Retina (tissue), 1 donor: ENCODE measurements at places on chromosomes 13 and 19.
A peak's percentile ranks its signal among the peaks of the same experiment; 100 is the strongest.

DNA sequence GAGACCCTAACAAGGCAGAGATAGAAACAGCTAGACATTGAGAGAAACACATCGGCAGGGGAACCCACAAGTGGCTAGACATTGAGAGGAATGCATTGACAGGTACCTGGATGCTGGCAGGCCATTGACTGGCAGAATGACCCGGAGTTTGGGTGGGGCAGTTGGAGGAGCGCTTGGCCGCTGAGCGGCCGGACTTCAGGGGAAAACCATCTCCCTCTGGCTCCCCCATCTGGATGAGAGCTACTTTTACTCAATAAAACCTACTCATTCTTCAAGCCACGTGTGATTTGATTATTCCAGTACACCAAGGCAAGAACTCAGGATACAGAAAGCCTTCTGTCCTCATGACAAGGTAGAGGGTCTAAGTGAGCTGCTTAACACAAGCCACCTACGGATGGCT lies 473.4 kb downstream of the SLITRK5 start:
- DNase-seq, result no peak

- DNase-seq, result no peak
Observed at GRCh38 chr19:6063576-6064335, 46.5 kb downstream of the RFX2 start.

DNA sequence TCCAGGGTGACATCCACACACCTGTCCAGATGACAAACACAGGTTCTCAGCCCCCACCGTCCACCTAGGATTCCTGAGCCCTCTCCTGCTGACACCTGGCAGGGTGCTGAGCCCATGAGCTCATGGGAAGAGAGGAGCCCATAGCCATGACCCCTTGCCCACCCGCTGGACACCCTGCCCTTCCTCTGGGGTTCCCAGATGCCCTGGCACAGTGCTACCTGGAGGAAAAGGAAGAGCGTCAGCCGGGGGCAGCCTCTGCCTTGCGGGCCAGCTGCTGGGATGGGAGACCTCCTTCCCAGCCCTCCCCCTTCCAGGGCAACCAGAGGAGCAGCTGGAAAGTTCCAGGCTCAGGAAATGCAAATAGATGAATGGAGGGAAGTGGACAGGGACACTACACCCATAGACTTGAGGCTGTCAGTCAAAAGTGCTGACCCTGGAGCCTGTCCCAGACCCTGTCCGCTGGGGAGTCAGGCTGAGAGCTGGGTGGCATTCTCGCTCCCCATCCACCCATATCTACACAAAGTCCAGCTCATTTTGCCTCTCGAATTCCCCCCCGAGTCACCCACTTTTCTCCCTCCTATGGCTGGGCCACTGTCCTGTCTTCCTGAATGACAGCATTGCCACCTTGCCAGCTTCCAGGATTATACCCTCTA lies 12.3 kb upstream of the ARHGEF18 start:
- DNase-seq, result no peak

DNA sequence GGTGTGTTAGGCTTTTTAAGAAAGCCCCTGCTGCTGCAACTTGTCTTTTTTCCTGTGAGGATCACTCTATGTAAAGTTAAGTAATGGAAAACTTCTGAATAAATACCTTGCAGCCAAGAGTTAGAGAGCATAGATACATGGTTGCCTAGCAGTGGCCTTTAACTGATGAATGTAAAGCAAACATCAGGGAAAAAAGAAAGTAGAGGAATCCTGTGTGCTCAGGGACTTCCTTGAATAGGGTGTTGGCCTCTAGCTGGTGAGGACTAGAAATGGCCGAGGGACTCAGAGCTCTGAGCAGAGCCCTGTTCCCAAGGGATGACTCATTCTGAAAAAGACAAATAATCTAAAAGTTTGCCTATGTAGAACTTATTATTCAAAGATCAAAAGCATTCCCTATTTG lies 135.7 kb downstream of the MIPEP start:
- DNase-seq, result no peak

GRCh38 chr13:23497191-23497590 lies 63.7 kb upstream of the SACS start:
- DNase-seq, result no peak

- DNase-seq, result no peak
Observed at GRCh38 chr13:110680852-110681251, 25.1 kb downstream of the CARS2 start.

GRCh38 chr19:42303101-42303464 lies 659 bp upstream of the PAFAH1B3 start:
- no peak for DNase-seq

GRCh38 chr13:114131583-114132418 lies 622 bp downstream of the RASA3 start:
- DNase-seq, result peak; percentile 86

GRCh38 chr13:74987124-74987690 lies 494.8 kb downstream of the TBC1D4 start:
- DNase-seq, result no peak

- peak; percentile 37 for DNase-seq
Observed at GRCh38 chr19:46951171-46951986, 68.3 kb upstream of the NPAS1 start.

GRCh38 chr13:101614491-101614890 lies 162.0 kb downstream of the ITGBL1 start:
- DNase-seq, result no peak

- no peak for DNase-seq
Observed at GRCh38 chr19:33529094-33529676, 7.6 kb upstream of the PEPD start.

GRCh38 chr13:42807241-42807640 lies 25.9 kb downstream of the FAM216B start:
- no peak for DNase-seq

DNA sequence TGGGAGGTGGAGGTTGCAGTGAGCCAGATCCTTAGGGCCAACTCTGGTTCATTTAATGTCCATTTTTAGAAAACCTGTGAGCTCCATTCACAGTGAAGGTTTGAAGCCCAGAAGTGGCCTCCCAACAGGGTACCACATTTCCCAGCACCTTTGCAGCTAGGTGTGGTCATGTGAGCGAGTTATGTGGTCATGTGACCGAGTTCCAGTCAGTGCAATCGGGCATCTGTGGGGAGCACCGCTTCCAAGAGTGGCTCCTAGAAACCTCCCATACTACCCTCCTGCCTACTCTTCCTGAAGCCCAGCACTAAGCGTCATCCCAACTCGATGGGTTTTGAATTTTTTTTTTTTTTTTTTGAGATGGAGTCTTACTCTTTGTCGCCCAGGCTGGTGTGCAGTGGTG lies 663 bp upstream of the PLA2G4C start:
- no peak for DNase-seq

- DNase-seq, result peak; percentile 30
Observed at GRCh38 chr19:13920940-13921747, 15.1 kb downstream of the CC2D1A start.

DNA sequence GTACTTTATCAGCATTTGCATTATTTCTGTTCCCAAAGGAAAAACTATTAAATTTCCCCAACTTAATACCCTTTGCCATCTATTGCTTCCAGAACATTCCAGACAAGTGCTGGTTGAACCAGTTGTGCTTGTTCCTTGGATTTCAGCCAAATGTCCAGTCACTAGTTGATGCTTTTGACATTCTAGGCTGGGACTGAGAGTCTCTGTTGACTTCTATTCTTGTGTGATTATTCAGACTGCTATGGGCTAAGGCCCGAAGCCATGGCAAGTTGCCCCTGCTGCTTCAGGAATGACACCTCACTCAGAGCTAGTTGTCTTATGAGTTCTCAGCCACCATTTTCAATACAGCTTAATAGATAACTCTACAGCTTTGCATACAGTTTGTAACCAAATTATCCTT lies 458.1 kb upstream of the ARGLU1 start:
- no peak for DNase-seq

DNA sequence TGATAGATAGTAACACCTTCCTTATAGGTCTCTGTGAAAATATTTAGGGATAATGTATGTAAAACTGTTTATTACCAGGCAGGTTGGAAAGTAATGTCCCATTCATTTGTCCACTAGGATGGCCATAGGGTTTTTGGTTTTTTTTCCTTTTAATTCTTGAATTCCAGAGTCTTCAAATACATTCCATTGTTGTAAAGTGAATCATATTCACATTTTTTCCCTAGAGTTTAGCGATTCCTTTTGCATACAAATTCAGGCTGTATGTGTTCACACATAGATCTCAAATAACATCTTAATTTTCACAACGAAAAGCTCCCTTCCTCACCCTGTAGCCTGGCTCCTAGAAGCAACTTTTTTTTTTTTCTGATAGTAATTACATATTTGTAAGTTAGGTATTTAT lies 1.8 kb upstream of the ZNF557 start:
- DNase-seq, result no peak

DNA sequence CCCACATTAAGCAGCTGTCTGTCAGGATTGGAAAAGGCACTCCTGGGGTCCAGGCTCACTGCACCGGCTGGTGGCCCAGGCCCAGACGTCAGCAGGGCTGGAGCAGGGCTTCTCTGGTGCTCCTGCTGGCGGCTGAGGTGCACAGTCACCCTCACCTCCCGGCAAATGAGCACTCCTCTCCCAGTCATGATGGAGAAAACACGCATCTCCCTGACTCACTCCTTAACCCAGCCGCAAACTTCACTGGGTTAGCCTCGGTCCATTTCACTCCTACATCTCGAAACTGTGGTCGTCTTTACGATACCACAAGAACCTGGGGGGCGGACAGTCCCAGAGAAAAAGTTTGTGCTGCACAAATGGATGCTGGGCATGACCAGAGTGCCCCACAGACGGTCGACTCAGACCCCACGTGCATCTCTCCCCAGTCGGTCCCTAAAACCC lies 3.3 kb upstream of the RASA3 start:
- no peak for DNase-seq

DNA sequence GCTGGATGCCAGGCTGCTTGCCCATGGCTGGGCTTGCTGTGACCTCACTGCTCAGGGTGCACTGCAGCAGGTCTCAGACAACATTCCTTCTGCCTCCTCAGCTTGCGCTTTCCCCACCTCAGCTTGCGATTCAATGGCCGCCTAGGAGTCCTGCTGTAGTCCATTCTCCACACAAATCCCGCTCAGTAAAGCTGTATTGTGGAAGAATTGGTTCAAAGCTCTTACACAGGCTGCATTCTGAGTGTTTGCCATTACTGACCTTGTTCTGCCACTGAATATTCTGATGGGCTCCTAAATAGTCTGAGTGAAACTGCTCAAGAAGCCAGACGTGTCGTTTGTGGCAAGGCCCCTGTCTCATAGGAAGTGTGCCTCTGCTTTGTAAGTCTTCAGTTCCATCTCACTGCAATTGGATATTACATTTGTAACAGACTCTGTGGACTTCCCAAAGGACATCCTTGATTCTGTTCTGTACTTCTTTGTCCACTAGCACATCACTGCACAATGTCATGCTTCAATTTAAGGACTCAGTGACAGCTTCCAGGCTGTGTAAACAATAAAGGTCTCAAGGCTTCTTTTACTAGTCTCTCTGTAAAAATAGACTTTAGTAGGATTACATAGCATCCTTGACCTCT lies 49.8 kb downstream of the KATNAL1 start:
- peak; percentile 56 for DNase-seq

DNA sequence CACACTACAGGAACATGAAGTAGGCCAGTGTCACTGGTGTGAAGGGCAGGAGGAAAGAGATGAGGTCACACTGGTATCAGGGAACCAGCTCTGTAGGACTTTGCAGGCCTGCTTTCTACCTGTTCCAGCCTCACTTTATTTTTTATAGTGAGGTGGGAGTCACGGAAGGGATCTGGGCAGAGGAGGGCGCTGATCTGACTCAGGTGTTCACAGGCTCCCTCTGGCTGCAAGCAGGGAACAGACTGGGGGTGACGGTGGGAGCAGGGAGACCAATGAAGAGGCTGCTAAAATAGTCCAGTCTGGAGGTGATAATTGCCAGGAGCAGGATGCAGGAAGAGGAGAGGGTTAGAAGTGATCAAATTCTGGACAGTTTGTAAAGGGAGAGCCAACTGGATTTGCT lies 2.8 kb downstream of the THAP8 start:
- no peak for DNase-seq

DNA sequence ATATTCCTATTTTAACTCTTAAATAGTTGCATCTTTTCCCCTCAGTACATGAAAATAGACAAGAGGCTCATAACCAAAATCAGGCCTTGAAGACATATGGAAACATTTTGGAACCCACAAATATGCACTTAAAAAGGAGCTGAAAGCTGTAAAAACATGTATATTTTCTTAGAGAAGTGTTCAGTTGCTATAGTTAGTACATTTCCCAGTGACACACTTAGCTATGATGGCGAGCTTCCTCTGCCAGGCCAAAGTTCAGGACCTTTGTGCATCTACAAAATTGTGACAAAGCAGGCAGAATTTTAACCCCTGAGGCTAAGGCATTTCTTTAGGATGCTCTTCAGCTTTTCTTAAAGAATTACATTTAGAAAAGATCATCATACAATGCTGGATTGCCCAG lies 54.5 kb downstream of the RCBTB2 start:
- DNase-seq, result no peak

DNA sequence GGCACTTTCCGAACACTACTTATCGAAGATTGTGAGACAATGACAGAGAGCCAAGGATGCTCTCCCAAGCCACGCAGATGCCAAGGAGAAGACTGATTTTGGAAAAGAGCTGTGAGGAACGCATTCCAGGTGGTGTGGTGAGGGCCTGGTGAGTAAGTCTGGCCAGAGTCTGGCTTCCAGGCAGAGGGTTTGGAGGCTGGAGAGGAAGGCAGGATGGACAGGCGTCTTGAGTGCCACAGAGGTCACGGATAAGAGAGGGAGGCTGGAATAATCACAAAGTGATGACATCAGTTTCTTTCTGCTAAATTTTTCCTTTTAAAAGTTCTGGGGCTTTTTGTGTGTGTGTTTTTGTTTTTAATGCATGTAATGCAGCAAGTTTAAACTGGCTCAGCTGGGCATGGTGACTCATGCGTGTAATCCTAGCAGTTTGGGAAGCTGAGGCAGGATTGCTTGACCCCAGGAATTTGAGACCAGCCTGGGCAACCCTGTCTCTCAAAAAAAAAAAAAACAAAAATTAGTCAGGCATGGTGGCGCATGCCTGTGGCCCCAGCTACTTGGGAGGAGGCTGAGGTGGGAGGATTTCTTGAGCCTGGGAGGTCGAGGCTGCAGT lies 235.1 kb downstream of the NALCN start:
- DNase-seq, result no peak

DNA sequence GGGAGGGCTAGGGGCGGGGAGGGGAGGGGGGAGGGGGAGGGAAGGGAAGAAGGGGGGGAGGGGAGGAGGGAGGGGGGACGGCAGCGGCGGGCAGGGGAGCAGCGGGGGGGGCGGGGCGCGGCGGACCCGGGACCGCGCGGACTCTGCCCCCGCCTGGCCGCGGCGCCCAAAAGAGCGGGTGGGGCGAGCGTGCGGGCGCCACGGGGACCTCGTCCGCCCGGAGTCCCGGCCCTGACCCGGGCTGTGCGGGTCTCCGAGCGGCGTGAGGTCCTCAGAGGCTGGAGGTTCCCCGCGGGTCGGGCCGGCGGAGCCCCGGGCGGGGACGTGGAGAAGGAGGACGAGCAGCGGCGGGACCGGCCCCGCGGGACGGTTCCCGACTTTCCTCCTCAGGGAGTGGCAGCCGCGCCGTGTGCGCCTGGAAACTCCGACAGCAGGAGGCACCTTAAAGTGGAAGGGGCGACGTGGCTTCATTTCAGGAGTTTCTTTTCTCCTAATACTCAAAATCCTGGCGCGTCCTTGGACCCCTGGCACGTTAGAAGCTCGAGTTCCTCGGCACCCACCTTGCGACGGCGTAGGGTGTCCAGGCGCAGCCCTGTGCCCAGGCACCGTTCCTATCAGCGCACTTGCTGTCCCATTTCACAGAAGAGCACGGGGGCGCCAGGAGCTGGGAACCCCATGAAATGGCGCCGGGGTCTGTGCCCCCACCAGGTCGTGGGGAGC lies 518 bp upstream of the PLPP2 start:
- peak; percentile 44 for DNase-seq
